ENCODE measurements at places on chromosomes 6 and 20.
A peak's percentile ranks its signal among the peaks of the same experiment; 100 is the strongest.

DNA sequence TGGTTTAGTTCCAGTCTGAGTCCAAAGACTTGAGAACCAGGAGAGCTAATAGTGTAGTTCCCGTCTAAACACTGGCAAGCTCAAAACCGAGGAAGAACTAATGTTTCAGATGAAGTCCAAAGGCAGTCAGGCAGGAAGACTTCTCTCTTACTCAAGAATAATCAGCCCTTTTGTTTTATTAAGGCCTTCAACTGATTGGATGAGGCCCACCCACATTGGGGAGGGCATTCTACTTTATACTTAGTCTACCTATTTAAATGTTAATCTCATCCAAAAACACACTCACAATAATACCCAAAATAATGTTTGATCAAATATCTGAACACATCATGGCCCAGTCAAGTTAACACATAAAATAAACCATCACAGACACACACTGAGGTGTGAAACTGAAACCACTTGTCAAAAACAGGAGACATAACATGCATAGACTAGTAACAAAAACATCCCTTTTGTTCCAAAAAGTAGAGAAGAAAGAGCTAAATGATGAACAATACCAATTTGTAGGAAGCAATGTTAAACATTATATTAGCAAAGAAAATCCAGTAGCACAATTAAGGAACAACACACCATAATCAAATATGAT is 50.2 kb upstream of the SENP6 start:
- H3K4me3 ChIP-seq: no peak overlapping the region
- H3K27ac ChIP-seq: no peak overlapping the region
- no peaks in the 10 kb centered on the region for H3K4me1 ChIP-seq
- H3K36me3 ChIP-seq: no peaks in the 10 kb centered on the region
- no peaks in the 10 kb centered on the region for H3K27me3 ChIP-seq

DNA sequence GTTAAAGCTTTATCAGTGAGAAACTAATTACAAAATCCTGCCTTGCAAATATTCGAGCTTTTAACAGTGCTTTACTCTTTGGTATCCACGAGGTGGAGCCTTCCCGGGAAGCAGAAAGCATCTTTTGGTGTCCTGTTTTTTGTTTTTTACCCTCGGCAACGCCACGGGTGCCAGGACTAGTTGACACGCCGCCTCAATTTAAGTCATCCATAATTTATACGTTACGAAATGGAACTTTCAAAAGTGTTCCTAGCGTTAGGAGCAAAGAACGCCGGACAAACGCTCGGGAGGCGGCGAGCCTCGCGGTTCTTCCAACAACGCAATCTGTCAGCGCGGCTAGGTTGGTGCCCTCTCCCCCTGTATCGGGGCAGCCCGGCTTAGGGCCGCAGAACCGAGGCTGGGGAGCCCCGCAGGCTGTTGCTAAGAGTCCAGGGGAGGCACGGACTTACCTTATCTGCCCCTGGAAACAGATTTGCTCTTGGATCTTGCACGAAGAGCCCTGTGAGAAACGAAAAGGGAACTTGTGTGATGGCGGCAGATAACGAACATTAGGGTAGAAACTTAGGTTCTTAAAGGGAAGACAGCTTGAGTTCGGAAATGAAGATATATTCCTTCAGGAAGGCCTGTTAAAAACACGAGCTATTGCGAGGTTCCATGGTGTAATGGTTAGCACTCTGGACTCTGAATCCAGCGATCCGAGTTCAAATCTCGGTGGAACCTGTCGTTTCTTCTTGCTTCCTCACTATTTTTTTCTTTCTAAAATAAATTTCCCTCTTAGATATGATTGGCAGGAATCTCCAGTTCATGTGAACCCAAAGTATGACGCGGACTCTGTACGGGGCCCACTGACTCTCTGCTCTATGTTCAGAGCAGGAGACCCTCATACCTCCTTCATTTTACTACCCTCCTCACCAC is 46.2 kb upstream of the ZNF184 start:
- DNase-seq: no peak
- no peaks in the 10 kb centered on the region for H3K36me3 ChIP-seq
- H3K27ac ChIP-seq: peak overlapping the region; percentile 95
- H3K4me1 ChIP-seq: peaks cover 9% of the 10 kb centered on the region

GRCh38 chr6:135577059-135577538 is 79.6 kb upstream of the AHI1 start:
- H3K4me3 ChIP-seq: no peak overlapping the region
- DNase-seq: no peak
- no peak overlapping the region for H3K27ac ChIP-seq
- no peaks in the 10 kb centered on the region for H3K36me3 ChIP-seq

DNA sequence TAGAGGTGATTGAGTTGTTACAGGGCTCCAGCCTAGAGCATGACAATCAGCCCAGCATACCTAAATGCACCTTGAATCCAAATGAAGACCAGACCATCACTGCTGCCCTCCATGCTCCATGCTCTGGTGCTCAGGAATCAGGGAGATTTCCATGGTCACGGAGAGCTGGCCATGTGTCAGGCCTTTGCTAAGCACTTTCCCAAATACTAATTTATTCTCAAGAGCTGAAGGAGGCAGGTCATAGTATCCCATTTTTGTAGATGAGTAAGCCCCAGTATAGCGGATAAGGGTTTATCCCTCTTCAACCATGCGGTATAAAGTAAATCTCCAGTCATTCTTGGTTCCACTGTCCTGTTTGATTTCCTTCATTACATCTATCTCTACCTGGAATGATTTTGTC is 240.8 kb downstream of the TFAP2A start:
- no peak for DNase-seq
- no peaks in the 10 kb centered on the region for H3K27me3 ChIP-seq
- no peak overlapping the region for H3K4me3 ChIP-seq
- no peaks in the 10 kb centered on the region for H3K36me3 ChIP-seq
- no peaks in the 10 kb centered on the region for H3K4me1 ChIP-seq
- no peak overlapping the region for H3K27ac ChIP-seq

- DNase-seq: no peak
- H3K4me1 ChIP-seq: no peaks in the 10 kb centered on the region
- no peak overlapping the region for H3K4me3 ChIP-seq
- no peaks in the 10 kb centered on the region for H3K27me3 ChIP-seq
Measured at GRCh38 chr6:167513778-167514177, 188.9 kb downstream of the TTLL2 start.

DNA sequence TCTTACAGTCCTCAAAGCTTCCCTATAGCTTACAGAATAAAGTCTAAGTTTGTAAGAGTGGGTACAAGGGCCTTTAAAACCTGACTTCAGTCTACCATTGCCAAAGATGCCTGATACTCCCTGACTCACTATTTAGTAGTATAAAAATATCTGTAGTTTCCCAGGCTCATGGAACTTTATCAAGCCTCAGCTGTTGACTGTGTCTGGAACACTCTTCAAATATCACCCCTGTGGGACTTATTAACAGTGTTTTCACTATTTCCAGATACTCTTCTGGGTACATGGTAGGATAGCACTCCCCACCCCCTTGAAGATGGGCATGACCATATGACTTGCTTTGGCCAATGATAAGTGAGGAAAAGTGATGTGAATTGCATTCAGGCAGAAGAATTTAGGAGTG is 105.3 kb upstream of the TENT5A start:
- H3K4me3 ChIP-seq: no peak overlapping the region
- no peaks in the 10 kb centered on the region for H3K27me3 ChIP-seq
- H3K27ac ChIP-seq: no peak overlapping the region
- H3K36me3 ChIP-seq: no peaks in the 10 kb centered on the region
- no peak for DNase-seq

DNA sequence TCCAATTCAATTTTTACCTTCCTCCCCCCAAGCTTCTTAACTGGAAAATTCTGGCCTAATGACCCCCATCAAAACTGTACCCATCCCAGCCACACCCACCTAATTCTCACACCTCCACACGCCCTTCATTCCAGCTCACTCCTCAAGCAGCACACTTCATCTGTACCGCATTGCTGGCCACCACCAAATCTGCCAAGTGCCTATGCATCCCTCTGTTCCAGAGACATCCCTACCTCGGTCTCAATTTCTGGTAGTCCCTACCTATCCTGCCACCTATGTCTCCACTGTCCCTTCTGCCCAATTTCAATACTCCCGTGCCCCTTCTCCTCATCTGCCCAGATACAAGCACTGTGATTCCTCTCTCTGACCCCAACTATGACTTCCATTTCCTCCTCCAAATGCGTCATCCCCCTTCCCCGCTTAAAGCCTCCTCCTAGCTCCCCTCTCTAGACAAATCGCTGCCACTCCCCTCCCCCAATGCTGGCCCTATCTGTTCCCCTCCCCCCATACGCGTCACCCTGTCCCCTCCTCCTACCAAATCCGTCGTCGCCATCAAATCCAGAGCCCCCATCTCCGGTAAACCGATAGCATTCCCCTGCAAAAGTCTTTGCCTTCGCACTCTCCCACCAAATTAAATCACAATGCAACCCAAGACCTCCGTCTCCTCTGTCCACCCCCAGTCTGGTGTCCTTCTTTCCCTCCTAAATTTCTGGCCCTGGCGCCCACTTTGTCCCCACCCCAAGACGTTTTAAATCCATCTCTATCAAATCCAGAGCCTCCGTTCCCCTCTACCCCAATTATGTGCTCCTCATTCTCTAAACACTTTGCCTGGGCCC is 1.2 kb downstream of the MTCH1 start:
- H3K36me3 ChIP-seq: no peaks in the 10 kb centered on the region
- peaks cover 72% of the 10 kb centered on the region for H3K4me1 ChIP-seq
- DNase-seq: no peak
- peak overlapping the region; percentile 96 for H3K27ac ChIP-seq
- H3K27me3 ChIP-seq: no peaks in the 10 kb centered on the region

- H3K36me3 ChIP-seq: no peaks in the 10 kb centered on the region
- DNase-seq: no peak
- peaks cover 4% of the 10 kb centered on the region for H3K4me1 ChIP-seq
- no peaks in the 10 kb centered on the region for H3K27me3 ChIP-seq
Measured at GRCh38 chr20:14672066-14672465, 334.7 kb upstream of the FLRT3 start.

- no peaks in the 10 kb centered on the region for H3K27me3 ChIP-seq
- H3K27ac ChIP-seq: peak overlapping the region; percentile 42
- DNase-seq: no peak
- no peak overlapping the region for H3K4me3 ChIP-seq
Measured at GRCh38 chr6:157181649-157182048, 141.7 kb downstream of the TMEM242 start.

GRCh38 chr20:7691647-7692269 is 248.5 kb downstream of the HAO1 start:
- H3K4me1 ChIP-seq: no peaks in the 10 kb centered on the region
- DNase-seq: no peak
- H3K27me3 ChIP-seq: no peaks in the 10 kb centered on the region
- H3K27ac ChIP-seq: no peak overlapping the region
- H3K36me3 ChIP-seq: no peaks in the 10 kb centered on the region

DNA sequence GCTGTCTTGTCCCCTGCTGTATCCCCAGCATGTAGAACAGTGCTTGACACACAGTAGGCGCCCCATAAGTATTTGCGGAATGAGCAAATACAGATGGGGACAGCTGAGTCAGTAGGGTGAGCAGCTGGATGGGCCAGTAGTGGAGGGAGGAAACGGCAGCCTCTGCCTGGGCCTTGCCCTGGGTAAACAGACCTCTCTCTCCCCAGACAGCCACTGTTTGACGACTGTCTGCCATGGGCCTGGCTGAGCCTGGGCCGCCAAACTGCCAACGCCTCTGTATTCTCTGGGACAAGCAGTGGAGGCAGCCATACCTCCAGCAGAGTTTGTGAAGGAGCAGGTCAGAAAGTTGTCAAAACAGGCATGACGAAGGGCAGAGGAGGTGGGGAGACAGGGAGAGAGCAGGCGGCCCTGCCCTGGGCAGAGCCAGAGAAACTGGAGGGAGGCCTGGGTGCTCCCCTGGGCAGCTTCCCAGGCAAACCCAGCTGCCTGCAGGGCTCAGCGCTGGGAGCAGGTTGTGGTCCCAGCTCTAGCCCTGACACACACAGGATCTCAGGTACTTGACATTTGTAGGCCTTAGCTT is 15.2 kb downstream of the HNF4A start:
- H3K27me3 ChIP-seq: no peaks in the 10 kb centered on the region
- no peak overlapping the region for H3K27ac ChIP-seq
- H3K4me1 ChIP-seq: no peaks in the 10 kb centered on the region
- no peak overlapping the region for H3K4me3 ChIP-seq
- DNase-seq: no peak

DNA sequence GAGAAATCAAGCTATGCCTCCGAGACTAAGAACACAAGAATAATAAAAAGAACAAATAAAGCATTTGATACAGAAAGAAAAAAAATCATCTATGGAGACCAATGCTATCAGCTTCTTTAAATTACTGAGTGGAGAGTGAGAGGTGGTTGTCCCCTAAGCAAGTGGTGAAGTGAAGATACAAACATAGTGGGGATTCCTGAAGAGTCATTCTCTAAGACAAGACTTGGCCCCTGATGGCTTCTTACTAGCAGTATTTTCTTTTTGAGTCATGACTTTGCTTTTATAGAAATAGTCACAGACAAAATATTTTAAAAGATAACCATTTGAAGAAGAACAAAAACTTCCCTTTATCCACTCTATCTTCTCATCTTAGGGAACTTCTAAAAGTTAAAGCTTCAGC is 261.4 kb upstream of the PRDM1 start:
- no peaks in the 10 kb centered on the region for H3K27me3 ChIP-seq
- no peak for DNase-seq
- no peak overlapping the region for H3K27ac ChIP-seq
- no peaks in the 10 kb centered on the region for H3K36me3 ChIP-seq
- H3K4me3 ChIP-seq: no peak overlapping the region
- H3K4me1 ChIP-seq: no peaks in the 10 kb centered on the region

- DNase-seq: no peak
- H3K36me3 ChIP-seq: no peaks in the 10 kb centered on the region
- H3K27me3 ChIP-seq: no peaks in the 10 kb centered on the region
- H3K4me3 ChIP-seq: peak overlapping the region; percentile 93
- H3K4me1 ChIP-seq: peaks cover 18% of the 10 kb centered on the region
- peak overlapping the region; percentile 77 for H3K27ac ChIP-seq
Measured at GRCh38 chr6:53796451-53796780, 1.6 kb downstream of the LRRC1 start.

DNA sequence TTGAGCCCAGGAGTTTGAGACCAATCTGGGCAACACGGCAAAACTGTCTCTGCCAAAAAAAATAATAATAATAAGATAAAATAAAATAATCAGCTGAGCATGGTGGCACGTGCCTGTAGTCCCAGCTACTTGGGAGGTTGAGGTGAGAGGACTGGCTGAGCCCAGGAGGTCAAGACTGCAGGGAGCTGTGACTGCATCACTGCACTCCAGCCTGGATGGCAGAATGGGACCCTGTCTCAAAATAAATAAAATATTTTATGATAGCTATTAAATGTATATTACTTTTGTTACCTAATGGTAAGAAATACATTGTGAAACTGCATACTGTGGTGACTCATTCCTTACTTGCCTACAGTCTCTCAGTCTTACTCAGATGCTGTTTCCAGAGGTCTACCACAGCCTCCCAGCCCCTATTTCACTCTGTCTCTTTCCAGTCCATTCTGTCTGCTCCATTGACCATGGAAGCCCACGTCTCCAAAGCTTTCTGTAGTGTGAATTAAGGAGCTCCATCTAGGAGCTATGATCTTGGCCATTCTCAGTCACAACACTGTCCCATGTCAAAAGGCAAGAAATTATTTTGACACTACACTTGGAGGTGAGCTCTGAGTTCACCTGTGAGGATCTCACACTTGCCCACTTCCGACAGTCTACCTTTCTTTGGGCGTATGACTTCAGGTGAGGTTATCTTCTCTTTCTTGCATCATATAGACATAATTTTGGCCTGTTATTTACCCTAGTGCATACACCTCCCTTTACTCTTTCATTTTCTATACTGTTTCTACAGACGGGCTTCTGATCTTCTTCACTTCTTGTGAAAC is 22.4 kb upstream of the SNX9 start:
- no peaks in the 10 kb centered on the region for H3K27me3 ChIP-seq
- H3K4me1 ChIP-seq: no peaks in the 10 kb centered on the region
- H3K36me3 ChIP-seq: no peaks in the 10 kb centered on the region
- H3K27ac ChIP-seq: no peak overlapping the region

GRCh38 chr6:126631363-126631762 is 291.4 kb downstream of the CENPW start:
- DNase-seq: no peak
- H3K4me3 ChIP-seq: no peak overlapping the region
- peaks cover 12% of the 10 kb centered on the region for H3K4me1 ChIP-seq
- H3K27me3 ChIP-seq: no peaks in the 10 kb centered on the region
- no peaks in the 10 kb centered on the region for H3K36me3 ChIP-seq
